ENCODE measurements at places on chromosomes 5 and 9.

DNA sequence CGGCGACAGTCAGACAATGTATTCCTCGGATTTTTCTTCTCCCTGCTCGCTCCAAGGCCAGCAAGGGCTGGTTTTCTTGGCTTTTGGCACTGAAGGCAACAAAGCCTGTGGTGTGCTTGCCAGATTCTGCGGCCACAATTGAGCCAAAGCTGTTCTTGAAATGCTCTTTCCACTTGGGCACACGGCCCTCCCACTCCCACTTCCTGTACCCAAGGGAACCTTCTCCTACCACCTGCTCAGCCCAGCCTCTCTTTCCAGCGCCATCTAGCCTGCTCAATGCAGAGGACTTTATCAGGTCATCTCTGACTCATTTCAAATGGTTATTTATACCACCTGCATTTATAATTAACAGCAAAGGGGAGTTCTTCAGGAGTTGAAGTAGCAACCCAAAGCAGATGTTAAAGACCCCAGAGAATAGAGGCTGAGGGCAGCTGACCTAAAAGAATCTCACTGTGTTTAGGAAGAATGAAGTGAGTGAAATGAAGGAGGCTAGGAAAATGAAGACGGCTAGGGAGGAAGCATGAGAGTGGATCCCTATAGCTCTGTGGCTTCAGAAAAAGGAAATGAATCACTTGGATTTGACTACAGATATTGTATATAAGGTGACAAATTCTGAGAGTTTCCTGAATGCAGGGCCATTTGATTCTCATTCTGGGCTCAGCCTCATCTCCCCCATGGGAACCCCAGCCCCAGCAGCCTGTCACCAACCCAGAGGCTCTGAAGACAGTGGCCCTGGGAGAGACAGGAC lies 439.0 kb downstream of the ENC1 start:
- DNase-seq: no peak

DNA sequence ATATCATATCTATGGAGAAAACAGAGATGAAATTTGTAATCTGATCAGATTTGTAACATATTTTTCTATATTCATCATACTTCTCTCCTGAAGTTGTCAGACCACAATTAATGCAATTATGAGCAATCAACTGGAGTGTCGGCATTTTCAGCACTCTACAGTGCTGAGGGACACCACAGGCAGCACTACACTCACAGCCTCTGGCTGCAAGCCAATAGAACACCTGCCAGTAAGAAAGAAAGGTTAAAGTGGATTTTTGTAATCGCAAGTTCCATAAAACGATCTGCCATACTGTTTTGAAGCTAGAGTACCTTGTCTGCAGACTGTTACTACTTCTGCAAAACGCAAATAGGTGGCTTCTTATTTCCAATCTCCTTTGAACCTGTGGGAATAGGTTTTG lies 147.6 kb downstream of the ADAMTS6 start:
- no peak for DNase-seq

DNA sequence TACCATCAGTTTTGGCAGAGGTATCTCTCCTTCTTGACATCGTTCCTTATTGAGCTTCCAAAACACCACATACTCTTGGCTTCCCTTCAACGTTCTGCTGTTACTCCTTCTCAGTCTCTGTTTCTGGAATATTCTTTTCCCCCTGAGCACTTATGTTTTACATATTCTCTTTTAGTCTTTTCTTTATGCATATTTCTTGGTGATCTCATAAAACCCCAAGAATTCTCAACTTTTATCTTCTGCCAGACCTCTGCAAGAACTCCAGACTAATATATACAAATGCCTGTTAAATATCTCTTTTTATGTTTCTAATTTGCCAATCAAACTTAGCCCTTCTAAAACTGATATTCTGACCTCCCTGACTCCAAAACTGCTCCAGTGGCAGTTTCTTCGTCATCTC lies 453.4 kb upstream of the CTNND2 start:
- DNase-seq: no peak

DNA sequence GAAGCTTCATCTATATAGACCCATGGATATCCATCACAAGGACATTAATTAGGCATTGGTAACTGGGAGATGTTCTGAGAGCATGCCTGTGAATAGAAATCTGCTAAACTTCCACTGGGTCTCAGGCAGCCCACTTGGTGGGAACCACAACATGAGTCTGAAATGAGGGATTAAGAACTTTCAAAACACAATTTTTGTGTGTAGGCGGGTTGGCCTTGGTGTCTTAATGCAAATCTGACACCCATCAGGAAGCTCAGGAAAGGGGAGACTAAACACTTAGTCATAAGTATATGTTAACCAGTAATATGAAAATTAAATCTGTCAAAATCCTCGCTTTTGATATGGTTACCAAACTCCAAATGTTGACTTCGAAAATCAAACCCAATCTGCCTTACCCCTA lies 113.2 kb downstream of the FANCC start:
- no peak for DNase-seq

DNA sequence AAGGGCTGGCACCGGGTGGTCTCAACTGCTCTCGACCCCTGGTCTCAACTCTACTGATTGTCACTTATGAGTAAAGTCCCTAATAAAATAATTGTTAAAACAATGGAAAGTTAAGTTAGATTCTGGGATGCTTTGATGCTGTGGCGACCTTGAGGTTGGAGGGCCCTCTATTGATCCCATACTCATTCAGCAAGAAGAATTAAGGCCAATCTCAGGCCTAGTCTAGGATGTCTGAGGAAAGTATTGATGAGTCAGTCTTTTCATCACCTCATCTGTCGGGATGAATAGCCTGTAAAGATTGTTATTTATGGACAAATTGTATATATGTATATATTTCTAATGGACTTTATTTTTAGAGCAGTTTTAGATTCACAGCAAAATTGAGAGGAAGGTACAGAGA lies 50.8 kb downstream of the WDR36 start:
- no peak for DNase-seq

DNA sequence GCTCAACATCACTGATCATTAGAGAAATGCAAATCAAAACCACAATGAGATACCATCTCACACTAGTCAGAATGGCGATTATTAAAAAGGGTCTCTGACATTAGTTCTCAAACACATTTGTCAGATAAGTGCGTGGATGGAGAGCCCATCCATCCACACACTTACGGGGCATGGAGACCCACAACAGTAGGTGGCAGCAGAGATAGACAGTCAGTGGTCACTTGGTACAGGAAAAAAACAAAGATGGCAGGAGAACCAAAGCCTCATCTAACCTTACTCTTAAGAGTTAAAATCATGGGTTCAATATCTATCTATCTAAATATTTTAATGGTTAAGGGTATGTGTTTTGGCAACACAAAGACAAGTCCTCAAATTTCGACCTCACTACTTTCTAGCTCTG lies 1378.7 kb upstream of the C9orf72 start:
- DNase-seq: no peak

DNA sequence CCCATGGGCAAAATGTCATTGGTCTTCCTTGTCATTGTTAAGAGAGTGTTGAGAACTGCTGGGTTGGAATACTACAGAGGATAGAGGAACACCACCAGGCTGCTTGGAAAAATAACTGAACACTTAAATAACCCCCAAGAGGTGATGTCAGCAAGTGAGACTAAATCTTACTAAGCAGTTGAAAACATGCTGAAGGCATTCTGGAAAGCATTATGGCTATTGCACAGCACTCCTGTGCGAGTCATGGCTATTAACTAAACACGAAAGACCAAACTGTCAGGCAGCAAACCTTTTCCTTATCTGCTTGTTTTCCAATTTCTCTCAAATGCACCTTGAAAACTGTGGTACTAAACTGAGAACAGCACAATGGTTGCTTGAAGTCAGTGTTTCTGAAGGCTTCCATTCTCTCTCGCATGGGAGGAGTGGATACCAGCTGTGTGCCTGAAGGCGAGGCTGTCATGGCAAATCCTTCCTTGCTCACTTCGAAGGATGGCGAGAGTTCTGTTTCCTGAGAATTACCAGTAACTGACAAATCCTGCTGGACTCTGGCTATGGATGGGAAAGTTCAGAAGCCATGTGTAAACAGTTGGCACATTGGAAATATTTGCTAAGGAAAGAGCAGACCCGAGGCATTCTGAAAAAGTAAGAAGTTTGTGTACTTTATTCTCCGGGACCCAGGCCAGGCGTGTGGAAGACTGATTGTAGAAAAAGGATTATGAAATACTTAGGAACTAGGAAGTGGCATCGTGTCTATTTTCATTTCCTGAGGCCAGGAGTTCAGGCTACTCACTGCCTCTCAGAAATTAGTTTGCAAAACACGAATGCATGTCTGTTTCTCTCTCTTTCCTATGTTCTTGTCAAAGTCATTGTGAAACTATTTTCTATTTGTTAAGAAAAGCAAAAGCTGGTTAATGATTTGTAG lies 182.1 kb downstream of the DMRT2 start:
- DNase-seq: no peak

DNA sequence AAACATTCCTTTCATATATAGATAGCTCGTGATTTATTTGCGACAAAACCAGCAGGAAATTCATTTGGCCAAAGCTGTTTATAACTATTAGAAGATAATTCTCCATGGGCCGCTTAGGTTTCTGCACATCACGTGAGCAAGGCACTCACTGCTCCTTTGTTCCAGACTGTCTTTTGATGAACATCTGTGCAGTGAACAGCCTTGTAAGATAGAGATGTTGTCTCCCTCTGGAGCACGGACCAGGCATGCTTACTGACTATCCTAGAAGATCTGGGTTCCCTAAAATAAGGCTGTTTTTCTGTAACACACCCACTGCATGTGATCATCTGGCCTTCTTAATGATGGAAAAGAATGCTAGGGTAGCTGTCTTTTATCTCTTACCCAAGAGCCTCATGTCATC lies 30.9 kb downstream of the YIPF5 start:
- no peak for DNase-seq

GRCh38 chr5:1971944-1972343 lies 89.2 kb upstream of the IRX4 start:
- DNase-seq: no peak

DNA sequence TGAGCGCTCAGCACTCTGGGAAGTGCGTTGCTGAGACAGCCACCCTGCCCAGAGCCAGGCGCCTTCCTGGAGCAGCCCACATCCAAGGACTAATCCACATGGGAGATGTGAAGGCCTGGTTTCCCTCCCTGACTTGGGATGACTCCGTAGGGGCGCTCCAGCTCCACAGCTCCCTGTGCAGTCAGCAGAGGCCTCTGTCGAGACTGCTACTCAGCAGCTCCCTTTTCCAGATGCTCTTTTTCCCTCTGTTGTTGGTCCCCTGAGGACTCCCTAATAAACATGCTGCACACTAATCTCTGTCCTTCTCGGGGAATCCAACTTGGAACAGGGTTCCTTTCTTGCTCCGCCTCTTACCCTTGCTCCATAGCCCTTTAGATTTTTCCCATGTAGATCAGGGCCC lies 237.3 kb downstream of the ZSWIM6 start:
- DNase-seq: no peak

DNA sequence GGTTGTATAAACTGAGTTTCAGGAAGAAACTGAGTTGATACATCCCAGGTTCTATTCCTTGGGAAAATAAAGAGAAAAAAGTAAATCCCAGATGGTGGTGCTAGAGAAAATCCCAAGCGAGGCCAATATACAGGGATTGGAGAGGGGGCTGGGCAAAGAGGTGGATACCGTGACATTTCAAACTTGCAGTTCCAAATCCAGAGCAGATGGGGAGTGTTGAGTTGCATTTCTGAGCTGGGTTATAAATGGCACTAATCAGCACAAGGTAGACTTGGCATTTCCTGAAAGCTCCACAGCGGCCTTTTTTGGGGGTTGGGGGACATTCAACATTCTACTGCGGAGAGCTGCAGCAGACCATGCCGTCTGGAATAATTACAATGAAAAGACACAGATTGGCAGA lies 224.4 kb downstream of the NXNL2 start:
- DNase-seq: no peak

DNA sequence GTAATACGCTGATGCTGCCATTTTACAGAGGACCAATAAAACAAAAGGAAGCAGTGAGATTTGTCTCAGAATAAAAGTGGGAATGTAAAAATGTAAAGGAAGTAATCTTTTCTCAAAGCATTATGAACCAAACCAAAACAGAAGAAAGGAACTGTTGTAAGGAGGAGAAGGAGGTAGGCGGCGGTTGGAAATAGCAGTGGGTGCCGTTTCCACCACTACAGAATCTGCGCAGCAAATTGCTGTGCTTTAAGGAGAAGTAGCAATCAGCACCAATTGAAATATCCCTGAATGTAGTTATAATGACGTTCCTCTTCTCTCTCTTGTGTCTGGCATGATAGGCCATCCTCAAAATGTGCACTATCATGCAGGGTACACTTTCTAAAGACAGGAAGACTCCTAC lies 455.1 kb upstream of the TLE4 start:
- DNase-seq: no peak

DNA sequence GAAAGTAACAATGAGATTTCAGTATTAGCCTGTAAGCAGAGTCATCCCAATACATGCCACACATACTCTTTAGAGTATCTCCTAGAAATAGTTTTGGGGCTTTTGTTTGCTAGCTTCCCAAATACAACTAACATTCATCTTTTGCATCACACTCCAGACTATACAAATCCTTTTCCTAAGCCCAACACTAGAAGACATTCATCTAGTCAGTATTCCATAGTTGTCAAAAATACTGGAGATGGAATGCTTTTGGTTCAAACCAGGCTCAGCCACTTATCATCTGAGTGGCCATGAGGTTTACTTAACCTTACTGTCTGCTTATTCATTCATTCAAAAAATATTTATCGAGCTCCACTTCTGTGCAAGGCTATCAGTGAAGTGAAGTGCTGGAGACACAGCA lies 205.1 kb upstream of the SGCD start:
- DNase-seq: no peak

DNA sequence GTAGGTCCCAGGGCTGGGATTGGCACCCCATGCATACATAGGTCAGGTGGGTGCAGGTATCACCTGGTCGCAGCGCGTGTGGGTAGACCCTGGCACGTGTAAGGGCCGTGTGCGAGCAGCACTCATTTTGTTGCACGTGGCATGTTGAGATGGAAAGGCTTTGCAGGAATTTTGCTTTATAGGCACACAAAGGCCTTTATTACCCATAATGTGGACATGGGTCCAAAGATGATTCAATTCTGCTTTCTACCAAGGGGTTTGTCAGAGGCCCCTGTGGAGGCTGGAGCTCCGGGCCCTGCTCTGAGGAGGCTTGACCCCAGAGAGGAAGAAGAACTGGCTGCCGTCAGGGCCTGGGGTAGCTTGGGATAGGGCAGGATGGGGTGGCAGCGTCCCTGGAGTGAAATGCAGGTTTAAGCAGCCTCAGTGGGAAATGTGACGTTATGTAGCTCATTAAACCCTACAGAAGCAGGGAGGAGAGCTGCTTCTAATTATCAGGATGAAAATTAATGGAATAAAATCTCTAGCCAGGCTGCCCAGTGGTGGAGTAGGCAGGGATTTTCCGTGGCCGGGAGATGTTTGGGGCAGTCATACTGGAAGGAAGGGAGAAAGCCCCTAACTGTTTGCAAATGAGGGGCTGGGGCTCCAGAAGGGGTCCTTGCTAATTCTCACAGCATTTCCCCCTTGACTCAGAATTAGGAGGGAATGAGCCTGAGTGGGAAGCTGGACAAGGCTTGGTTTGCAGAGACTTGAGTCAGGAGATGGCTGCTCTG lies 103.3 kb upstream of the PITX1 start:
- no peak for DNase-seq
